Tracheal epithelial cell (primary cell): ENCODE measurements at places on chromosomes 5 and 9. TPM values are rescaled to one million over a fixed set of nuclear protein-coding genes. Genes with fewer than 3 reads are reported as not detected.

SLC34A3 gene
- not detected in 2 replicates for total RNA-seq

CER1 gene
- total RNA-seq, result not detected in 2 replicates

ACTBL2 gene
- 0.21 and 2.2 TPM in 2 replicates for total RNA-seq

RARS1 gene
- 172 and 203 TPM in 2 replicates for total RNA-seq

WWC1 gene
- 20.7 and 69.4 TPM in 2 replicates for total RNA-seq

MARCHF11 gene
- not detected in 2 replicates for total RNA-seq

TAS2R1 gene
- total RNA-seq, result not detected in 2 replicates

PIP5K1B gene
- 2.6 TPM in 1 of 2 replicates, not detected in the other for total RNA-seq

ZDHHC12 gene
- 44.3 and 58.0 TPM in 2 replicates for total RNA-seq

ITGA1 gene
- 1.4 and 3.4 TPM in 2 replicates for total RNA-seq

GRIN3A gene
- total RNA-seq, result not detected in 2 replicates

AQP3 gene
- 18.3 and 148 TPM in 2 replicates for total RNA-seq

FOXD4L3 gene
- not detected in 2 replicates for total RNA-seq

ZNF367 gene
- 0.85 and 2.2 TPM in 2 replicates for total RNA-seq

NIPBL gene
- 13.7 and 20.2 TPM in 2 replicates for total RNA-seq

GDA gene
- 1.5 and 2.2 TPM in 2 replicates for total RNA-seq

CEL gene
- 0.48 and 0.64 TPM in 2 replicates for total RNA-seq

CAMK2A gene
- under 0.01 and 0.24 TPM in 2 replicates for total RNA-seq

SLC36A3 gene
- not detected in 2 replicates for total RNA-seq

CATSPER3 gene
- total RNA-seq, result under 0.01 TPM in 1 of 2 replicates, not detected in the other

GMCL2 gene
- total RNA-seq, result not detected in 2 replicates

CCNO gene
- total RNA-seq, result 1.2 and 7.2 TPM in 2 replicates

BHMT gene
- total RNA-seq, result 0.24 TPM in 1 of 2 replicates, not detected in the other

CCDC171 gene
- 1.1 and 1.9 TPM in 2 replicates for total RNA-seq

PCDHAC1 gene
- 0.48 and 0.85 TPM in 2 replicates for total RNA-seq

RAB3C gene
- not detected in 2 replicates for total RNA-seq

TSLP gene
- 0.24 and 0.85 TPM in 2 replicates for total RNA-seq

IFNA21 gene
- total RNA-seq, result not detected in 2 replicates

SAXO1 gene
- total RNA-seq, result not detected in 2 replicates

GABBR2 gene
- total RNA-seq, result not detected in 2 replicates

OR2Y1 gene
- not detected in 2 replicates for total RNA-seq

OR2K2 gene
- total RNA-seq, result not detected in 2 replicates

LHX3 gene
- total RNA-seq, result not detected in 2 replicates

FGF18 gene
- total RNA-seq, result 0.21 and 0.24 TPM in 2 replicates

FOXI1 gene
- total RNA-seq, result not detected in 2 replicates

PCDHA3 gene
- total RNA-seq, result under 0.01 TPM in 2 replicates

SPAG8 gene
- under 0.01 TPM in 1 of 2 replicates, not detected in the other for total RNA-seq

BTNL3 gene
- total RNA-seq, result not detected in 2 replicates

SPATA31A3 gene
- total RNA-seq, result not detected in 2 replicates

SNCAIP gene
- total RNA-seq, result under 0.01 TPM in 1 of 2 replicates, not detected in the other

ARSI gene
- total RNA-seq, result 14.9 and 29.6 TPM in 2 replicates

LRRC19 gene
- not detected in 2 replicates for total RNA-seq

NME5 gene
- 1.7 and 2.8 TPM in 2 replicates for total RNA-seq

OXCT1 gene
- total RNA-seq, result 7.0 and 8.2 TPM in 2 replicates

WDR38 gene
- total RNA-seq, result not detected in 2 replicates

DNAH5 gene
- 0.43 and 0.96 TPM in 2 replicates for total RNA-seq

C1QTNF3 gene
- total RNA-seq, result 0.43 and 0.48 TPM in 2 replicates

MSX2 gene
- total RNA-seq, result under 0.01 TPM in 1 of 2 replicates, not detected in the other

NR5A1 gene
- 0.21 TPM in 1 of 2 replicates, not detected in the other for total RNA-seq

MYOT gene
- not detected in 2 replicates for total RNA-seq

EIF4E1B gene
- total RNA-seq, result not detected in 2 replicates

NUTM2F gene
- not detected in 2 replicates for total RNA-seq

SUSD3 gene
- 1.7 TPM in 1 of 2 replicates, not detected in the other for total RNA-seq

MCC gene
- total RNA-seq, result 62.4 and 71.2 TPM in 2 replicates

HSD17B3 gene
- 1.2 and 1.3 TPM in 2 replicates for total RNA-seq

PRRX2 gene
- 0.24 TPM in 1 of 2 replicates, not detected in the other for total RNA-seq
